ENCODE measurements at places on chromosomes 1 and 21.

DNA sequence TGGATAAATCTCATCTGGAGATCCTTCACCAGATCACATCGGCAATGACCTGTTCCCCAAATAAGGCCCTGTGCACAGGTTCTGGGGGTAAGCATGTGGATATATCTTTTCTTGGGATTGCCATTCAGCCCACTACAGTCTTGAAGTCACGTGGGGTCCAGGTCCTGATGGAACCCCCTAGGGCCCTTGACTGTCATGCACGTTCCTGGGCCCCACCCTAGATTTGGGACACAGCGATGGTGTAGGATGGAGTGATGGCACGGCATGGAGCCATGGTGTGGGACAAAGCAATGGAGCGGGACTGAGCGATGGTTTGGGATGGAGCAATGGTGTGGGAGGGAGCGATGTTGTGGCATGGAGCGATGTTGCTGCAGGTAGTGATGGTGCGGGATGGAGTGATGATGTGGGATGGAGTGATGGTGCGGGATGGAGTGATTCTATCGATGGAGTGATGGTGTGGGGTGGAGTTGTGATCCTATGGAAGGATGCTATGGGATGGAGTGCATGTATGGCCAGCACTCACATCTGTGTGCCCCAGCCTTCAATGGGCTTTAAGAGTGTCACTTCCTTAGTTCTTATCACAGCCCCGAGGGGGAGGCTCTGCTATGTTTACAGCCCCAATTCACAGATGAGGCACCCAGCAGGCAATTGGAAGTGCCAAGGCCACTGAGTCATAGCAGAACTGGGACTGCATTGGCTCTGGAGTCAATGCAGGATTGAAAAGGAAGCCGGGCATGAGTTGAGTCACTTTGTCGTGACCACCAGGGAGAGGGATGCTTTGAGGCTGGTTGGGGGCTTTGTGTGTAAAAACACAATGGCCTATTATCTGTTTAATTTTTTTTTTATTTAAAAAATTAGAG is 97.0 kb upstream of the C1orf174 start:
- no peak for DNase-seq

- DNase-seq: peak; percentile 38
Measured at GRCh38 chr1:10932088-10932487, 80.4 kb upstream of the TARDBP start.

DNA sequence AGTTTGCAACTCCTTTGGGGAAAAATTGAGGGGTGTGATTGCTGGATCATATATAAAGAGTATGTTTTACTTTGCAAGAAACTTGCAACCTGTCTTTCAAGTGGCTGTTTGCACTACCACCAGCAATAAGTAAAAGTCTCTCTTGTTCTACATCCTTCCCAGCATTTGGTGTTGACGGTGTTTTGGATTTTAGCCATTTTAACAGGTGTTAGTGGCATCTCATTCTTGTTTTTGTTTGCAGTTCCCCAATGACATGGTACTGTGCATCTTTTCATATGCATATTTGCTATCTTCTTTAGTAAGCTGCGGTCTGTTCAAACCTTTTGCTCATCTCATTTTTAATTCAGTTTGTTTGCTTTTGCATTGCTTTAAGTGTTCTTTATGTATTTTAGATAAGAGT is 535.5 kb downstream of the LRRIQ3 start:
- no peak for DNase-seq

DNA sequence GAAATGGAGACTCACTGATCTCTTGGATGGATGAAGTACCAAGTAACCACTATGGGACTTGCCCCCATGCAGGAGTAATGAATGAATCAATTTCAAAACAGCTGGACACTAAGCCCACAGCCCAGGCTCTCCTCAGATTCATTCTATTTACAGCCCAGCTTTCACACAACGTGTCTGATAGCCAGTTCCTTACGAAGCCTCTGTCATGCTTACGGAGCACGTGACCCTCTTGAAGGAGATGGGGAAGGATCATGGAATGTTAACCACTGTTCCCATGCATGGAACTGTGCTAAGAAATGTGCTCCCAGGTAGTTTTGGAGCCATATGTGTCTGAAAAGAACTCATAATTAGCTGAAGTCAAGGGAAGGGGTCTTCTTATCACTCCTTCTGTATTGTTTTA is 124.1 kb downstream of the KIF26B start:
- DNase-seq: no peak

- no peak for DNase-seq
Measured at GRCh38 chr1:31959521-31960340, 21.6 kb upstream of the PTP4A2 start.

DNA sequence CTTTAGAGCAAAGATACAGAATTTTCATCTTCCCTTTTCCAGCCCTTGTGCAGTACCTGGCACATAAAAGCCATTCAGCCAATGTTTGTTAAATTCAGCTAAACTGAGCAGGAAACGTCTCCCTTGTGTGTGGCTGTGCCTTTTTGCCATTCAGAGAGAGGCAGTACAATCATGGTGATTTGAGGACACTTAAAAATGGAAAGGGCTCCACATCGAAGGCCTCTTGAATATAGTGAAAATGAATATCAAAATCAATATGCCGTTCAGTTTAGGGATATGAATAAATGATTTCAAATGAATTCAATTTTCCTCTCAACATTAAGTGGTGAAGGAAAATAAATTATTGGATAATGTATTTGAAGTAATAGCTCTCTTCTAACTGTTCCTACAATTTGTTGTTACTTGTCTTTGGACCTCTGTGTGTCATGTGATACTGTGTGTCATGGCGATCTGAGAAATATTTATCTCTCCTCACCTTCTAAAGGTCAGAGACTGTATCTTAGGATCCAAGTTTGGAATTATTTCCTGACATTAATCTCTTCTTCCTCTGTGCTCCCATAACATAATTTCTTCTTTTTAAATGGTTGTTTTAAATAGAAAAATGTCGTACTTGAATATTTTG is 355.6 kb upstream of the ST6GALNAC5 start:
- no peak for DNase-seq

DNA sequence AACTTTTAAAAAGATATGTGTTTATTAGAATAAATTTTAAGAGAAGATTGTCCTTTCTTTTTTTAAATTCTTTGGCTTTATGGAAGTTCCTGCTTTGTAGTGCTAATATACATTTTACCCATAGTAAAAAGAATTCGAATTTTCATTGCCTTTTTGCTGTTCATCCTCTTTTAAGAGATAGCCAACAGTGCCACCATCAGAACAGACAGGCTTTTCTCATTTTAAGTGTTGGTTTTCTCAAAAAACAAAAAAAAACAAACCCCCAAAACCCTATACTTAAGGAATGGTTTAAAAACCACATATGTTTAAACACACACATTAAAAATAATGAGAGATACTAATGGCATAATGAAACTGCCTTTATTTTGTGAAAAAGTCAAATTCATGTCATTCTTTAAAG is 118.8 kb downstream of the NEK7 start:
- no peak for DNase-seq
